ENCODE measurements at places on chromosomes 7 and 10.

GRCh38 chr10:30192846-30193608 is 133.6 kb upstream of the JCAD start:
- no peak for DNase-seq

GRCh38 chr10:42933448-42934340 is 143.2 kb upstream of the RET start:
- DNase-seq: no peak

GRCh38 chr7:102300643-102301221 is 14.1 kb downstream of the SH2B2 start:
- no peak for DNase-seq

DNA sequence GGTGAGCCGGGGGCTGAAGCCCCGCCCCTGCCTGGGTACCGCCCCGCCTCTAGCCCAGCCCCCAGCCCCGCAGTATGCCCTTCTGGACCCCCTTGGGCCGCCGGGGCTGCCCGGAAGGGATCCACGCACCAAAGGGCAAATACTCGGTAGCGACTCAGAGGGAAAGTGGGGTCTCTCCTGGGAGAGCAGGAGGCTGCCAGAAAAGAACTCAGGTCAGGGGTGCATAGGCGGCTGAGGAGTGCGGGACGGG is 796 bp downstream of the FBXL15 start:
- no peak for DNase-seq

GRCh38 chr7:82029236-82029913 is 259.5 kb upstream of the HGF start:
- DNase-seq: no peak

GRCh38 chr10:70910486-70911341 is 22.3 kb upstream of the PCBD1 start:
- no peak for DNase-seq

GRCh38 chr7:91651986-91652385 is 228.5 kb downstream of the MTERF1 start:
- DNase-seq: no peak

- no peak for DNase-seq
These were observed 4.4 kb upstream of the CUZD1 start for GRCh38 chr10:122849900-122850605.

DNA sequence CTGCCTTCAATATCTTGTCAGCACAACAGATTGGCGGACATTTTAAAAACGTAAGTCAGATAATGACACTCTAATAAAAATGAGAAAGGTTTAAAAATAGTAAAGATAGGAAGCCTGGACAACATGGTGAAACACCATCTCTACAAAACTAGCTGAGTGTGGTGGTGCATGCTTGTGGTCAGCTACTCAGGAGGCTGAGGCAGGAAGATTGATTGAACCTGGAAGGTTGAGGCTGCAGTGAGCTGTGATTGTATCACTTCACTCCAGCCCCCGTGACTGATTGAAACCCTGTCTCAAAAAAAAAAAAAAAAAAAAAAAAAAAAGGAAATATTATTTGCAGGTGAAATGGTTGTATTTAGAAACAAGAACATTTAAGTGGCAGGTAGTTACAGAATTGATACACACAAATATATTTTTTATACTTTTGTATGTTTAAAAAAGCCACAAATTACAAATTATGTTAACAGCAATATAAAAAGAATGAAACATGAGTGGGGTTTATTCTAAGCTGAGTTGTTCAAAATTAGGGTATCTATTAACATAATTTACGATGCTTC is 141.9 kb downstream of the ADK start:
- no peak for DNase-seq

- no peak for DNase-seq
These were observed 370.8 kb downstream of the PLXNA4 start for GRCh38 chr7:132205509-132205908.

- no peak for DNase-seq
These were observed 47.4 kb downstream of the NRAP start for GRCh38 chr10:113616244-113617074.

GRCh38 chr10:12728494-12728893 is 273.0 kb downstream of the CCDC3 start:
- DNase-seq: no peak

- no peak for DNase-seq
These were observed 27.0 kb upstream of the HIBADH start for GRCh38 chr7:27689591-27690164.

DNA sequence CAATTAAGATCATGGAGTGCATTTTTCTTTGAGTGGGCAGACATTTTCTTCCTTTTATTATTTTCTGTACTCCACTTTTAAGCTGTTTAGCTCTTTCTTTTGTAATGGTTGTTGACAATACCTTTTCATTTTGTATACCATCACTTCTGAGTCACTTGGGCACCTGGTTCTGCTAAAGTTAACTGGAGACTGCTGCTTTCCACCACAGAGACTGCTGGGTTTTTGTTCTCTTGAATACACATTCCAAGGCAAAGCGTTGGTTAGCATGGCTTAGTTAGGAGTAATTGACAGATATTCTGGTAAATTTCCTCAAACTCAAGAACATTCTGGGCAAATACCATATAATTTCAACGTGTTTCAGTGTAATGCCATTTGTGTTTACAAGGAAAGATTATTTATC is 541.9 kb upstream of the CELF2 start:
- no peak for DNase-seq
